ENCODE measurements at places on chromosomes 12 and 14.
A peak's percentile ranks its signal among the peaks of the same experiment; 100 is the strongest.

DNA sequence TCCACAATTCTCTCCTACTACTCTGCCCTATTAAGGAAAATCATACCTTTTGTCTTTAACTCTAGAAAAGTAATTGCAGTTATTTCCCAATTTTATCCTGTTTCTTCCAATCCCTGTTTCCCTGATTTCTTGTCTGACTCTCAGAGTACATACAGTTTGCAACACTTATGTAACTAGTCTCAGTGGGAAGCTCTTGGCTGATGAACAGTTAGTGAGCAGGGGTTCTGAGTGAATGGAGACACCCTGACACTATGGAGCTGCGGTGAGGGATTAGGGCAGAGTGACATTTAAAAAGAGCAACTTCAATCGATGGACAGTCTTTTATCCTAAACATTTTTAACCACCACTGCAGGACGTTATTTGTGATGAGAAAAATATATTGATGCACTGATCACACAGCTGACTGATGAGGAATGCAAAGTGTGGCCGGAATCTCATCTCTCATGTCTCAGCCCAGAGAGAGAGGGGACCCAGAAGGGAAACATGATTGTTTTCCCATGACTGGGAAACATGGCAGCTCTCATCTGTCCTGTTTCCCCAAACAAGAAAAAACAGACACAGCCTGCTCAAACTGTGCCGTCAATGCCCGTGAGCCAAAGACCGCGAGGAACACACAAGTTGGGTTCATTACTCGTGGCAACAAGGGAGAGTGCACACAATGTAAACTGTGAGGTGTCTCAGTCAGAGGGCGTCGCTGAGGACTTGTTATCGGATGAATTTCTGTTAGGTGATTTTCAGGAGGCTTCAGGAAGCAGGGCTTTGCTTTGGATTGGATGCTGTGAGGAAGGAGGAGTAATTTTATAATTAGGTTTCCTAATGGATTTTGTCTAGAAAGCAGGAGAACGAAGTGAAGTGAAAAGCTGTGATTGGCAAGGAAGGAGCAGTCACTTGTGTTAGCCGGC, 5.2 kb upstream of the SLC6A13 start:
- no peak for DNase-seq

DNA sequence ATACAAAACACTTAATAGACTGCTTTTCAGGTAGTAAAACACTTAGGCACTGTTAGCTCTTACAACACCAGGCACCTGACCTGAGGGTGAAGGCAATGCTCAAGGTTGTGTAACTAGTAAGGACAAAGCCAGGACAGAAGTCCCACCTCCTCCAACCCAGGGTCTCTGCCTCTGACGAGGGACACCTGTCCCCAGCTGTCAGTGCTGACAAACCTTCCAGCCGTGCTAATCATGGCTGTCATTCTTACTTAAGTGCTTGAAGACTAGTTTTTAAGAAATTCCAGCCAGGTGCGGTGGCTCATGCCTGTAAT, 62.5 kb upstream of the MAX start:
- no peak for DNase-seq

GRCh38 chr12:25500651-25501050, 52.4 kb downstream of the LMNTD1 start:
- DNase-seq, result no peak

- DNase-seq, result no peak
Observed at GRCh38 chr12:52364901-52365489, 2.3 kb downstream of the KRT85 start.

DNA sequence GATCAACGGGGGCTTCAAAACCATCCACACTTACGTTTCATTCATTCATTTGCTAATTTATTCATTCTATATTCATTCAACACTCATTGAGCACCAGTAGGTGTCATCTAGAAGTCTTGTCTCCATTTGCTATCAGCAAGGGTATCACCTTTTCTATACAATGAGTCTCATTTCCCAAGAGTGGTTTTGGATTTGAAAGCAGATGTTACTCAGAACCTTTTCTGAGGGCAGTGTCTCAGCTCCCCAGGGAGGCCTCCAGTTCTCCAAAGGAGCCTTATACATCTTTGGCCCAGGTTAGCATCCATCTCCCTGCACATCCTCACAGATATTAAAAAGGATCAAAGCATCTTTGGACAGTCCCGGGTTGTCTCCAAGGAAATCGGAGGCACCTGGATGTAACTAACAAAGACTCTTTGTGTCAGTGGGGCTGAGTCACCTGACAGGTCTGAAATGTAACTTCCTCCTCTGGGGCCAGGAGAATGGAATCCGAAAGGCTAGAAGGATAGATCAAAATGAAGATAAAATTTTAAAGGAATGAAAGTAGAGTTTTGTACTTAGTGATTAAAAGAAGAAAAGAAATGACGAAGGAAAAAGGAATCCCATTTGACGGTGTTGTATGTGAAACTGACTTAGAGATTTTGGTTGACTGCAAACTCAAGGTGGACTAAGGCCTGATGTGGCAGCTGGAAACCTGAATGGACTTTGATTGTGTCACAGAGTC, 103.0 kb downstream of the VCPKMT start:
- DNase-seq, result peak; percentile 19

DNA sequence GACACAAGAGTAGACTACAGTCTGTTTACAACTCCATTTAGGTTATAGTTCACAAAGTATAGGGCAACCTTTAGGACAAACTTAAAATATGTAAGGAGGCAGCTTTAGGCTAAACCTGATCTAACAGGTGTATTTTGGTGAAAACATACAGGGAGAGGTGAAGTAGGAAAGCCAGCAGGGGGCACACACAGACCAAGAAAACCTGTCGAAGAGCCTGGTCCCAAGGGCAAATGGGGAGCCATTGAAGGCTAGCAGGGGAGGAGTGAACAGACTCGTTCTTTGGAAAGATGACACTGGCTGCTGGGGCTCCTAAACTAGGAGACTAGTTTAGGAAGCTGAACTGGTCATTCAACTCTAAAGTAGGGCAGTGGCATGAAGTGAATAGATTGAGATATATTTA, 138.8 kb upstream of the WSCD2 start:
- peak; percentile 31 for DNase-seq

DNA sequence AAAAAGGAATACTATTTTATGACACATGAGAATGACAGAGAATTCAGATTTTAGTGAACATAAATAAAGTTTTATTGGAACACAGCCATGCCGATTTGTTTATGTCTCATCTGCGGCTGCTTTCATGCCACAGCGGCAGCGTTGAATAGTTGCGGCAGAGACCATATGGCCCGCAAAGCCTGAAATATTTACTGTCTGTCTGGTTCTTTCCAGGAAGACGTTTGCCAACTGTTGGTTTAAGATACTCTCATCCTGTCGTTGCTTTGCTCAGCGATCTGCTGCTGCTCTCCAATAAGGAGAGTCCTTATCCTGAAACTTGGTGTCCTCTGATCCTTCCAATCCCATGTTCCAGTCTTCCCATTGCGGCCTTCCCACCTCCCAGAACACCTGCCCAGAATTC, 89.9 kb downstream of the SLC24A4 start:
- DNase-seq, result no peak

DNA sequence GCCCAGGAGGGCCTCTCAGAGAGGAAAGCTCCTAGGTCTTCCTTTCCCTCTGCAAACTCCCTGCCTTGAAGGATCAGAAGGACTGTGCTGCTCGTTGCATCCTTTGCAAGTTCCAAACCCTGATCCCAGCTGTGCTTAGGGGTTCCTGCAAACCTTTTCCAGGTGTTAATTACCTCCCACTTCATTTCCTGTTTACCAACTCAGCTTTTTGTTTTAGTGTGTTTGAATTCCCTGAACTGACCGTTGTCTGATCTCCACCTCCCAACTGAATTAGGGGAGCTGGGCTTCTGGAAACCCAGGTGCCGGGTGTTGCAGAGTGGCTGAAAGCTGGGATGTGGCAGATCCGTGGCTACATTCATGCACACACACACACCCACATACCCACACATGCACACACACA, 20.6 kb upstream of the BDKRB1 start:
- DNase-seq, result no peak

GRCh38 chr12:42810006-42810405, 220.5 kb upstream of the PRICKLE1 start:
- no peak for DNase-seq

DNA sequence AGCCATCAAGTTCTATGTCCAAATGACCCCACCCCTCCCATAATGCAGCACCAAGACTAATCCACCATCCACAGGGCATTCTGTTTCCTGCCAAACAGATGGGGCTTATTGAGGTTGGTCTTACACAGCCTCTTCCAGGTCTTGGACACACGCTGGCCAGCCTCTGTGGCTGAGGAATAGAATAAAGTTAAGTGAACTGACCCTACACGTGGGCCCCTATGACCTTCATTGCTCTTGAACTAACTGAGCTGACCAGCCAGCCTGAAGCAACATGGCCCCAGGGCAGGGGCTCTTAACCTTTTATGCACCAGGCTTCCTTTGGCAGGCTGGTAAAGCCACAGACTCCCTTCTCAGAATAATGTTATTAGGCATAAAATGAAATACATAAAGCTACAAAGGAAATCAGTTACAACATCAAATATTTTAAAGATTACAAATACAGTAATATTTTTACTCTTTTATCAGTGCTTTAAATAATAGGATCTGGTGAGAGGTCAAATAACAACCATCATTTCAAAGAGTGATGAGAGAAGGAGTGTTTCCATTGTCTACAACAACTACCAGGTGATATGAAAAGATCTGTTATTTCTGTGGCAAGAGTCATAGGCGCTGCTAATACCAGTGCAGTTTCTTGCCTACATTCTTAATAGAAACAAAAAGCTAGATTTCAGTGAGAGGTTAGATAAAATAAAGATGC, 192.9 kb upstream of the NUDT4 start:
- no peak for DNase-seq

GRCh38 chr14:66979101-66979974, 209.9 kb upstream of the GARIN2 start:
- no peak for DNase-seq
